ENCODE measurements at places on chromosomes 12 and 14.

GRCh38 chr12:78149459-78149858, 318.8 kb downstream of the NAV3 start:
- H3K27ac ChIP-seq = no peak overlapping the region
- H3K27me3 ChIP-seq = no peaks in the 10 kb centered on the region
- H3K36me3 ChIP-seq = no peaks in the 10 kb centered on the region
- no peak overlapping the region for H3K4me3 ChIP-seq

- H3K4me1 ChIP-seq = peaks cover 10% of the 10 kb centered on the region
- no peak for DNase-seq
- no peak overlapping the region for H3K4me3 ChIP-seq
- H3K27ac ChIP-seq = no peak overlapping the region
- H3K36me3 ChIP-seq = peaks cover 8% of the 10 kb centered on the region
Observed at GRCh38 chr14:44970907-44971306, 8.9 kb downstream of the TOGARAM1 start.

GRCh38 chr12:7058163-7058845, 2.2 kb upstream of the C1S start:
- no peaks in the 10 kb centered on the region for H3K4me1 ChIP-seq
- H3K27ac ChIP-seq = no peak overlapping the region
- no peak for DNase-seq

- DNase-seq = no peak
- no peaks in the 10 kb centered on the region for H3K36me3 ChIP-seq
- no peak overlapping the region for H3K27ac ChIP-seq
- H3K4me3 ChIP-seq = no peak overlapping the region
- H3K27me3 ChIP-seq = no peaks in the 10 kb centered on the region
- no peaks in the 10 kb centered on the region for H3K4me1 ChIP-seq
Observed at GRCh38 chr14:73289729-73290128, 52.4 kb downstream of the PAPLN start.

DNA sequence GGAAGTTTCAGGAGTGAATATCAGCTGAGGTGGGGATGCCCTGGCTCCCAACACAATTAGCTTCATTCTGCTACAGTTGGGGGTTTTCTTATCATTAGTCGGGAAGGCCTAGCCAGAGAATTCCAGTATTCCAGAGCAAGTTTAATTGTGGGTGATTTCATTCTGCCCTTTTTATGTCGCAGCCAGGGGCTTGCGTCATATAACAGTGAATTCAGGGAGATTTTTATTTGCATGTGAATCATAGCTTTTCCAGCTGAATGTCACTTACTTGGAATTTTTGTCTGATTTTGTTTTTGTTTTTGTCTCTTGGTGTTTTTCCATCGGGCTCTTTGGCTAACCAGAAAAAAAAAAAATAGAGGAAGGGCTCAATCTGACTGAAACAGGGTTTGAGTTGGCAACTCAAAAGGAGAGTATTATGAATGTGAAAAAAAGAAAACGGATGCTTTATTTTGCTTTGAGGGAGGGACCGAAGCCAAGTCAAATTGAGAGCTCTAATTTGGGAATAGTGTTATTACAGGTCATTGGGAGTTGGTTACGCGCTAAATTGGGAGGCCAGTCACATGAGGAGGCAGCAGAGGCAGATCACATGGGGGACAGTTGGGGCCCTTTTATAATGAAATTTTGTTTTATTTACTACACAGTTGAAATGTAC, 119.4 kb downstream of the SAMD4A start:
- no peak for DNase-seq
- H3K4me3 ChIP-seq = no peak overlapping the region
- no peaks in the 10 kb centered on the region for H3K4me1 ChIP-seq
- H3K36me3 ChIP-seq = no peaks in the 10 kb centered on the region
